ENCODE measurements at places on chromosomes 3 and 15.

DNA sequence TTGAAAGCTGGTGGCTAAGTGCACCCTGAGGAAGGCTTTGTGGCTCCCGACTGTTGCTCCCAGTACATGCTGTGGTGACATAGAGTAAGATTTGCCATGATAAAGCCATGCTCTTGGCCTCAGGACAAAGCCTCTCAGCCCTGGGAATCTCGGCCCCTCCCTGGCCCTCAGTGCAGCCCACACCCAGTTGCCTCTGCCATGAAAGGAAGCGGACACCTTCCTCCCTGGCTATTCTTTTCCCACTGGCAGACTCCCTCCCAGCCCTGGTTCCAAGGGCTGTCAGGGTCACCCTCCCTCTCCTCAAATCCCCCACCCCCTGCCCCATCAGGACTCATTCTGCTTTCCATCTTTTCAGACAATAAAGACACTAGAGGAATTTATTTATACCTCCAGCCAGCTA is 119.8 kb upstream of the NEO1 start:
- DNase-seq = no peak

GRCh38 chr3:47008851-47009224 is 29.4 kb downstream of the NBEAL2 start:
- DNase-seq = no peak

GRCh38 chr3:61912158-61912557 is 350.8 kb downstream of the PTPRG start:
- DNase-seq = no peak

DNA sequence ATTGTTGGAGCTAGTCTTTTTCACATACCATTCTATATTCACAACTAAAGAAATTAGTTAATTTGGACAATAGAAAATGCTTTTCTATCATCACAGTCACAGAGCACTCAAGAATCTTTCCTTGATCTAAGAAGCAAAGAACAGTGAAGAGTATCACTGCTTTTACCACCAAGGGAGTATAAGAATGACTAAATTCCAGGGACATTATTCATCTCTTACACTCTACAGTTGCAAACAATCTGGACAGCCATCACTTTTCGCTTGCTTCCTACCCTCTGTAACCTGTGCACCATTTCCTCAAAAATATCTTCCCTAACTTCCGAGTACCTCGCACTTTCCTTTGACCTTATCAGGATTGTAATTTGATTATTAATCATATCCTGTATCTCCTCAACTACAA is 359.5 kb upstream of the TMCO5A start:
- no peak for DNase-seq

GRCh38 chr3:23389089-23389488 is 186.0 kb downstream of the UBE2E2 start:
- no peak for DNase-seq

DNA sequence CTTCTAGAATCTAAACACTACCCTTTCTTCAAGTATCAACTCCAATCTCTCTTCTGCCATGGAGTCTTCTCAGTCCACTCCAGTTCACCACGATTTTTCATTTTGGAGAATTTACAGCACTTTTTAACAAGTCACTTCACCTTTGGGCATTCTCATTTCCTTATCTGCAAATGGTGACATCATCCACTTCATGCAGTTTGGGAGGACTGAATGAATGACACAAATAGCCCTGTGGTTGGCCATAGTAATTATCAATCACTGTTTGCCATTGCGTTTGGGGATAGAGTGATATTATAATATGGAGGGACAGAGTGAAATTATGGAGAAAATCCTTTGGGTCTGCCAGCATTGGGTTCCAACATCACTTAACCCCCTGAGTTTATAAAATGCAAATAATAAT is 38.0 kb upstream of the TM4SF1 start:
- no peak for DNase-seq

DNA sequence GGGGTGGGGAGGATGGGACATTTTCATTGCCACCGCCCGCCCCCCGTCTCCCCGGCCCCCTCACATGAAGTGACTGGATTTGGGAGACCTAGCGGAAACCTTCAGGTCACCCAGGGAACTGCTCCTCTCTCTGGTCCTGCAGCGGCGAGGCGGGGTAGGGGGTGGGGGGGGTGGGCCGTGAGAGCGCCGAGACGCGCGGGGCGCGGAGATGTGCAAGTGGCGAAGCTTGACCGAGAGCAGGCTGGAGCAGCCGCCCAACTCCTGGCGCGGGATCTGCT is 712 bp upstream of the MME start:
- DNase-seq = no peak

DNA sequence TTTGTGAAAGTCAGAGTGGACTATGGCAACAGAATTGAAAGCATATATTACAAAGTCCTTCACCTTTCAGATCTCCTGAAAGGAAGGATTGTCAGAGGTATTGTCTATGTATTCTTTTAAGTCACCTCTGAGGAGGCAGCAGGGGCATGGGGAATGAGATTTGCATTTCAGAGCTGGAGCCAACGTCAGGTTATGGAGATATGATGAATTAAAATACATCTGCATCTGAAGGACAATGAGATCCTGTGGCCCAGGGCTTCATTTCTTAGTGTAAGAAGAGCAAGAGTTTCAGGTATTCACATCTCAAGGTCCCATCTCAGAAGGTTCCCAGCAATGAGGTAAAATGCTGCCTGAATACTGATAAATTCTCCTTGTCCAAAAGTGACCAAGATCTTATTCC is 695.8 kb downstream of the TUSC7 start:
- DNase-seq = no peak

Data from CD4-positive, alpha-beta T cell (primary cell).